ENCODE measurements at places on chromosomes 13 and 19.

DNA sequence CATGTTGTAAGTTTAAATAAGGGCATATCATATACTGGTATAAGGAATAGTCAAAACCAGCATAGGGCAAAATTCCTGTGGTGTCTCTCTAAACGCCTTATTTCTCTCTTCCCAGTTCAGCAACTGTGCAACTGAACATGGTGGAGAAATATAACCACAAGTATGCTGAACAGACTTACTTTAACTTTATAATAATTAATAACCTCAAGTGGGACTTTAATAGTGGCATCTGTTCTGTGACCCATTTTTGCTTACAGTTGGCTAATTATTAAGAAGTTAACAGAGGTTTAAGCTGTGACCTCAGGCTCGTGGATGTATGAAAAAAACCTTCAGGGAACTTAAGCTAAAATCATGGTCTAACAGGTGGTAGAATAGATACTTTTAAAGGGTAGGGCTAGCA, 54.3 kb downstream of the MICU2 start:
- no peak for DNase-seq

GRCh38 chr13:97535614-97536013, 101.6 kb downstream of the RAP2A start:
- no peak for DNase-seq

DNA sequence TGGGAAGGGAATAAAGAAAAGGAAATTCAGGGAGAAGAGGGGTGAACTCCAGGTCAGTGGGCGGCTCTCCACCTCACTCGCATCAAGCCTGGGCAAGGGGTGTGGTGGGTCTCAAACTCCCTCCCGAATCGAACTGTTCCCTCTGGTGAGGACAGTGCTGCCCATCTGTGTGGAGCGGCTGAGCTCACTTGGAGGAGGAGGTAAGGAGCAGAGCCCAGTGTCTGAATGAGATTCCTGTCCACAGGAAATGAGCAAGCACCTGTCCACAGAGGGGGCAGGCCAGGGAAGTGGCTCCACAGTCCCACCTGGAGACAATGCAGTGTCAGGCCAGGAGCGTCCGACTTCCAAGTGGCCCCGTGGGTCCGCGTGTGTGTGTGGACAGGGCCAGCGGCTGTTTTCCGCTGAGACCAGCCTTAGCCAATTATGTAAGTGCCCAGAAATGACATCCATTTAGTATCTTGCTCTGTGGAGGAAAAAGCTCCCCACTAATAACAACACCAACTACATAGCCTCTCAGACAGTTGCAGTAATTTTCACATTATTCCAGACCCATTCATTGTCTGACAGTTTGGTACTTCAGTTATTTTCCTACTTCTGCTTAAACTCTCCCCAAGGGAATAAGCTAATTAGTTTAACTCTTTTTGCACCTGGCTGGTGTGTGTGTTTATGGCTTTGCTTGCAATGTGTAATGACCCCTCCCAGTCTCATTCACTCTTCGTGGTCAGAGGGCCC, 114.6 kb downstream of the SOX1 start:
- DNase-seq = no peak

GRCh38 chr13:84823528-84823927, 941.3 kb upstream of the SLITRK1 start:
- no peak for DNase-seq

DNA sequence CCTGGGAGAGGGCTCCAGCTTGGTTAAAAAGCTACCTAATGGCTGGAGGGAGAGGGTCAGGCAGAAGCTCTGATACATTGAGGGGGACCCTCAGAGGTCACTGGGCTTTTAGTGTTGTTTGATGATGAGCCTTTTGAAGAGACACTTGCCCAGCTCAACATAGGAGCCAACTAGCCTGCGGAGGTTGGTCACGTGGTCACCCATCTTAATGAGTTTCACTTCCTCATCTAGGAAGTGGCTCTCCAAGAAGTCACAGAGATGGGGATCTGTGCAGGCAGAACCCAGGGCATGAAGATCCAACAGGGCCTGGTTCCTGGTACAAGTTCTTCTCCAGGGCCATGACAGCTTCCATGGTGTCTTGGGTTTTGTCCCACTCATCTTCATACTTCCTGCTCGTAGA, 33.4 kb downstream of the IPO5 start:
- peak; percentile 65 for DNase-seq

GRCh38 chr13:31545616-31546015, 193.7 kb upstream of the RXFP2 start:
- DNase-seq = no peak

DNA sequence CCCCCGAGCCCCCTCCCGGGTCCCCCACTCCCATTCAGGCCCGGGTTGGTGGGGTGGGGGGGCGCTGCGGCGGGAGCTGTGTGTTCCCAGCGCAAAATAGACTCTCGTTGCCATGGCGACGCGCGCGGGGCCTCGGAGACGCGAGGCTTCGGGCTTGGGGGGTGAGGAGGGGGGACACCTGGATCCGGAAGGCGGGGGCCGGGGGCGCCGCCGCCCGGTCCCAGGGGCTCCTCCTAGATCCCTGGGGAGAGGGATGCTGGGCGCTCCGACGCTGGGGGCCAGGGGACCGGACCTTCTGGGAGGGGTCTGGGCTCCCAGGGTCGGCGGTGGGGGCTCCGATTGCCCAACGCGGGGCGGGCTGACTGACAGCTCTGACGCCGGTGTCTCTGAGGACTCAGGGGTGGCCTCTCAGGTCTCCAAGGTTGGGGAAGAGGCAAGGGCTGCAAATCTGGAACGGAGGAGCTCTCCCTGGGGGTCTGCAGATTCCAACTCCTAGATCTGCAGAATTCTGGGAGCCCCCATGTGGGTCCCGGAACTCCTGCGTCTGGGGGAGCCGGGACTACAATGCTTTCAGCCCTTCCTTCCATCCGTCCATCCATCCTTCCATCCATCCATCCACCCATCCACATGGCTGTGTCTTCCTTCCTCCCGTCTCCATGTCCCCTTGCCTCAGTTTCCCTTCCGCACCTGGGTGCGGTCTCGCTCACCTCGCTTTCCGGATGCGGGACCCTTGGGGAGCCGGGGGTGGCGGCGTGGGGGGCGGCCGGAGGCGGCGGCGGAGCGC, 9.1 kb upstream of the SHISA7 start:
- no peak for DNase-seq

GRCh38 chr13:94182185-94182761, 297.2 kb downstream of the DCT start:
- DNase-seq = peak; percentile 63

DNA sequence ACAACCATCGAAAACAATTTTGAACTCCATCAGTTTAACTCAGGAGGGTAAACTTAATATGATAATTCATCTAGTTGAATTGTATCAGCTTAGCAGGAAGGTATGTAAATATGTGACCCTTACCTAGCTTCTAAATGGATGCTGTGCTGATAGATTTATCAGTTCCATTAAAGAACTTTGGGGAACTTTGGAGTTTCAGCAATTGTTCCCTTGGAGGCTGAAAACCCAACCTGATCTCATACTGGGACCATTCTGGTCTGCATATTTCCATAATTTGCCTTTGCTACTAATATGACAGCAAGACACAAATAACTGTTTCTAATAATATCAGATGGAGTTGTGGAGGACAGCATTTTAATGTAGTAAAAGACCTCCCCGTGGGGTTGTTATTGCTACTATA, 127.8 kb downstream of the GGACT start:
- no peak for DNase-seq

All from CD14-positive monocyte (primary cell).